ENCODE measurements at places on chromosomes 5 and 9.

GRCh38 chr5:10214041-10214440, 35.6 kb downstream of the ATPSCKMT start:
- no peak for DNase-seq

GRCh38 chr5:7375457-7375856, 20.5 kb upstream of the ADCY2 start:
- no peak for DNase-seq

GRCh38 chr9:30235068-30235467, 2149.4 kb upstream of the ACO1 start:
- DNase-seq: no peak

- DNase-seq: peak; percentile 89
Measured at GRCh38 chr5:124742983-124743601, 3.3 kb downstream of the ZNF608 start.

DNA sequence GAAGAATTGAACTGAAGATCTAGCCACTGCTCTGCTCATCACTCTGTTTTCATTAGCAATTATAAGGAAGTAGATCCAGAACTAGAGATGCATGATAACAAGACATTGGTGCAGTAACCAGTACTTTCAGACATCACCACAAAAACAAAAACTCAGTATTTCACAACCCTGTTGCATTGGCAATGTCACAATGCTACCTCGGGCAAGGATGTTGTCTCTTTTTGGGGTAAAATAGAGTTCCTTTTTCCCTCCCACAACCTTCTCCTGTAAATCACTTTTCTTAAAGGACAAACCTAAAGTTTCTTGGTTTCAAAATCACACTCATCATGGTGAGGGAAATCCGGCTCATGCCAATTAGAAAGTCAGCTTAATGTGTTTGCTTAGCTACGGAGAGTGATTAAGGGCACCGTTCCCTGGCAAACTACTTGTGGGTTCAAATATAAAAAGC, 420.1 kb upstream of the MEF2C start:
- no peak for DNase-seq

DNA sequence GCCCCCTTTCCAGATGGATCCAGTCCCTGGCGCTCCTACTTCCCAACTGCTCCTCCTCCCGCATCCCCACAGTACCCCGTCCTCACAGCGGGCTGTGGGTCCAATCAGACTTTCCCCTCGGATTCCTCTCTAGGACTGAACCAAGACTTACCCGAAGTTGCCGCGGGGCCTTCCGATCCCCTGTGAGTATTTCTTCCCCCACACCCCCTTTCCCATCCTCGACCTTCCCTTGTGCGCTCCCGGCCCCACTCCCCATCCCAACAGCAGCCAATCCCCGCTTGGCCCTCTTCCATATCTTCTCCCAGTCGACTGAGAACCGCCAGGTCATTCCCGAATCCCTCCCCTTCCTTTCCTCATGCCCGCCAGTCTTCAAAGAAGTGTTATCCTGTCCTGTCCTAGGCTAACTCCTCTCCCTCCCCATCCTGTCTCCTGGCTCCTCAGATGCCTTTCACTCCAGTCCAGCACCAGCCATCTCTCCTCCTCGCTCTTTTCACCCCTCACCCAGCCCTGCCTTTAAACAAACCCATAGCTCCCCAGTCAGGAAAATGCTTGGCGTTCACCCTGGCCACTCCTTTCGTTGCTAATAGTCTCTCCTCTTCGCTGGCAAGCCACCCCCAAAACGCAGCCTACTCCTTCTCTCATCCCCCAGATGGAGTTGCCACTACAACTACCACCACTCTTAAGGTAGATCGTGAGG, 646 bp downstream of the SWI5 start:
- DNase-seq: peak; percentile 58

DNA sequence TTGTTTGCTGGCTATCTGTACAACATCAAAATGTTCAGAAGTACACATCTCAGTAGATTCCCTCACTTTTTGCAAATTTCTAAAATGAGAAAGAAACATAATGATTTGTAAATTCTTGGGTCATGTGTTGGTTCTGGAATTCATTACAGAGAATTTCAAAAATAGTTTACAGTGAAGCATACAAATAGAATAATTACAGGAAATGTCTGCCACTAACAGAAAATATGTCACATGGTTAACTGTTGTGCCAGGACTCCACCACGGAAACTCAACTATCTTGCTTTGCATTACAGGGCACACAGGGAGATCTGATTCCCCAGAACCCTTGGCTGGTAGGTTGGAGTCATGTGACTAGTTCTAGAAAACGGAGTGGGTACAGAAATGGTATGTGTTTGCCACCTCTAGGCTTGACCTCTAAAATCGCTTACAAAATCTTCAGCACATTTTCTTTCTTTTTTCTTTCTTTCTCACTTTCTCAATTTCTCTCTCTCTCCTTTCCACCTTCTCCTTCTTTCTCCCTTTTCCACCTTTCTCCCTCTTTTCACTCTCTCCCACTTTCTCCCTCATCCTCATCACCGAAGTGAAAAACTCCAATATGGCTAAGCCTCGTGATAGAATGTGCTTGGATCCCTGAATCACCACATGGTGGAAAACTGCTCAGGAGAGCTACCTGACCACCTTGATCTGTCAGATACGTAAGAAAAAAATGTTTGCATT, 32.4 kb downstream of the RASEF start:
- DNase-seq: no peak

GRCh38 chr5:133870661-133871060, 97.8 kb downstream of the C5orf15 start:
- DNase-seq: peak; percentile 70

DNA sequence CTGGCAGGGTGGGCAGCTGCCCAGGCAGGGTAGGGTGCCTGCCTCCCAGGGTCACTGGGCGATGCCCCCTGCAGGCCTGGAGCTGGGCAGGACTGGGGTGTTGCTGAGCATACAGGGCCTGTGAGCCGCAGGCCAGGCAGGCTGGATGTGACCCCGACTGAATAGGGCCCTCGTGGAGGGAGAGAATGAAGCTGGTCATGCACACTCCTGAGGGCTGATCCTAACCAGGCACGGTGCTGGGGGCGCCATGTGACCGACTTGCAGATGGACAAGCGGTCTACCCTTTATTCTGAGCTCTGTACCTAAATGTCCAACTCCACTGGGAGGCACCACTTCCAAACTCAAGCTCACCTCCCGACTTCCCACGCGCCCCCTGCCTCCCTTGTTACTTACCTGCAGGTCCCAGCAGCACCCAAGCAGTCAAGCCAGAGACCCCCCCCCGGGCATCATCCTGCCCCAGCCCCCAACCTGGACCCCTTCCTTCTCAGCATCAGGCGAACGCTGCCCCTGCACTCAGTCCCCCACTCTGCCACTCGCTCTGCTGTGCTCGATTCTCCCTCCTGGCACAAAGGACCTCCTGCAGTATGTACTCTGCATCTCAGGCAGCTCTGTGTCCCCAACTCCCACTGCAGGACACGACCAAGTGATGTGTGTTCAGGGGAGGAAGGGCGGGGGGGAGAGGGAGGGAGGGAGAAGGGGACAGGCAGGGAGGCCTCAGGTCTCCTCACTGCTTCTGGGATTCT, 76.8 kb upstream of the PHYKPL start:
- no peak for DNase-seq

- DNase-seq: no peak
Measured at GRCh38 chr5:78058625-78059024, 235.9 kb downstream of the AP3B1 start.

DNA sequence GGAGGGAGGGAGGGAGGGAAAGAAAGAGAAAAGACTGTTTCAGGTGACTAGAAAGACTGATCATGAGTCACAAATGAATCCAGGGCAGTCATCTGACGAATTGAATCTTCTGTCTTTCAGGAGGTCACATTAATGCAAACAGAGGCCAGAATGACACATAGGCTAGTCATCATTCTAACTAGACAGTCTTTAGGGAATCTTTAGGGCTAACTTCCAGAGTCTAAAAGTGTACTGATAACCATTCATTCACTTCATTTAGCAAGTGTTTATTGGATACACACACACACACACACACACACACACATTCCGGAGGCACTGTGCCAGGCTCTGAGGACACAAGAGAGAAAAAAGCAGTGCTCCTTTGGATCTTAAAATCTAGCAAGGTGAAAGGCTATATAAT, 156.7 kb downstream of the EBF1 start:
- DNase-seq: peak; percentile 89

DNA sequence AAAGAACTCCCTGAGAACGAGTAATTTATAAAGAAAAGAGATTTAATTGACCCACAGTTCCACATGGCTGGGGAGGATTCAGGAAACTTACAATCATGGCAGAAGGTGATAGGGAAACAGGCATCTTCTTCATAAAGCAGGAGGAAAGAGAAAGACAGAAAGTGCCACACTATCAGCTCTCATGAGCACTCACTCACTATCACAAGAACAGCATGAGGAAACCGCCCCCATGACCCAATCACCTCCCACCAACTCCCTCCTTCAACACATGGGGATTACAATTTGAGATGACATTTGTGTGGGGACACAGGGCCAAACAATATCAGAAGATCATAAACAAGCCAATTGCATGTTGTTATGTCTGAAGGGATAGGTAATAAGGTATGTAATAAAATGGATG, 935.9 kb upstream of the COX7C start:
- no peak for DNase-seq

DNA sequence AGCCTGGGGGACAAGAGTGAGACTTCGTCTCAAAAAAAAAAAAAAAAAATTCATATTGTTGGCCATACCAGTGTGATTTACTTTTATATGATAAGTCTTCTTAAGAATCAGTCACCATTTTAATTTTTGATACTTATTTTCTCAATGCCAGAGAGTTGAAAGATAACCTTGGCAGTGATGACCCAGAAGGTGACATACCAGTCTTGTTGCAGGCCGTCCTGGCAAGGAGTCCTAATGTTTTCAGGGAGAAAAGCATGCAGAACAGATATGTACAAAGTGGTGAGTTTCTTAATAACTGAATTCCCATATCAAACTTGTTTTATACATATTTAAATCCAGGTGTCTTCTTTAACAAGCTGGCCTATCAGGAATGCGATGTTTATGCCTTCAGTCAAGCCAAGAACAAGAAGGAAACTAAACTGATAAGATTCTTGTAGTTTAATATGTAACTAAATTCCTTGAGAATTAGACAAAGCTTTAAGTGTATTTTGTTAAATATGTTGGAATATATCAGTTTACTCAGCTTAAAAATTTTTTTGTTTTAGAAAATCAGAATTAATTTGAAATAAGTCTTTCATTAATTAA, 81.5 kb downstream of the NIPBL start:
- no peak for DNase-seq

GRCh38 chr9:84123648-84124406, 143.2 kb downstream of the RMI1 start:
- DNase-seq: no peak

DNA sequence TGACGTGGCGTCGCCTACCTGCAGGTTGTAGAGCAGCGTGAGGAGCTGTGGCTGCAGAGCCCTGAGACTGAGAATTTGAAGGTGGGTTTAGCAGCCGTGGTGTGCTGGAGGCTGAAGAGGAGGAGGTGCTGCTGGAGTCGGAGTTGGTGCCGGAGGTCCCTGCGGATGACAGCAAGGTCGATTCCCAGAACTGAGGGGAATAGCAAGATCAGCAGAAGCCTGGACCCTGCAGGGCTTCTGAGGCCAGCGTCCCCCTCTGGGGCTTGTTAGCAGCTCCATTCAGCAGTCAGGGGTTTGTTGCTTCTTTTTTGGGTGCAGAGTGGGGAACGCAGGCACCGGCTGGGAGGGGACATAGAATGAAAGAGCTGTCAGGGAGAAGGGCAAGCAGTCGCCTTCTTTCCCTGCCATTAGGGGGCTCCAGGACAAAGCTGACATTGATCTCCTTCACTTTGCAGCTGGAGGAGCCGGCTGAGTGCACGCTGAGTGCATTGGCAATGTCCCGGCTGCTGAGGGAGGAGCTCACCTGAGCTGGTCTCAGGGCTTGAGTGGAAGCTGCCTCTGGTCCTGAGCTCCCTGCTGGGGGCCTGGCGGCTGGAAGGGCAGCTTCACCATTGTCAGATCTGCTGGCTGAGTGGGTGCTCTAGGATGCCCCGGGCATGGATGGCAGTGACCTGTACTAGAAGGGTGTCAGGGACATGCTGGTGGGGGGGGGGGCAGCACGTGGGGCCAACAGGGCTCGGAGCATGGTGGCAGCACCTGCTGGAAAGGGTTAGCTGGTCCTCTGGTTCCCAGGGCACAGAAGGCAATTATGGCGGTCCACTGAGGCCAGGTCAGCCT, 20.8 kb downstream of the OBP2B start:
- no peak for DNase-seq

GRCh38 chr5:77322406-77322805, 111.9 kb downstream of the PDE8B start:
- no peak for DNase-seq

DNA sequence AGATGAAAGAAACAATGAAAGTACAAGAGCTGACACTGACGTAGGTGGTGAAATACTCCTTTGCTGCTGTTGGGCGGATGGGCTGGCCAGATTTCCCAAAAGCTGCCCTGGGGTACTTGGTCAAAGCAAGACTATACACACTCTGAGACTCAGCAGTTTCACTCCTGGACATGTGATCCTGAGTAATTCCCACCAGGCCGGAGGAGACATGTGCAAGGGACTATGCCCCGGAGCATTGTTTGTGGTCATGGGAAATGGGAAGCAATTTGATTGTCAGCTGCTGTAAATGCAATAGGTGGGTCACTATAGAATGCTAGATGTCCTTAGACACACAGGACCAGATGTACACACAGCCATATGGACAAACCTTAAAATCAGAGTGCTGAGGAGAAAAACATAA, 116.1 kb downstream of the DCP2 start:
- no peak for DNase-seq

GRCh38 chr5:78624011-78624541, 24.5 kb downstream of the LHFPL2 start:
- no peak for DNase-seq

GRCh38 chr5:168807287-168807686, 228.1 kb upstream of the PANK3 start:
- DNase-seq: peak; percentile 50

- DNase-seq: no peak
Measured at GRCh38 chr5:131994090-131994489, 17.4 kb downstream of the ACSL6 start.

- DNase-seq: no peak
Measured at GRCh38 chr9:98182069-98182820, 10.2 kb downstream of the CORO2A start.

DNA sequence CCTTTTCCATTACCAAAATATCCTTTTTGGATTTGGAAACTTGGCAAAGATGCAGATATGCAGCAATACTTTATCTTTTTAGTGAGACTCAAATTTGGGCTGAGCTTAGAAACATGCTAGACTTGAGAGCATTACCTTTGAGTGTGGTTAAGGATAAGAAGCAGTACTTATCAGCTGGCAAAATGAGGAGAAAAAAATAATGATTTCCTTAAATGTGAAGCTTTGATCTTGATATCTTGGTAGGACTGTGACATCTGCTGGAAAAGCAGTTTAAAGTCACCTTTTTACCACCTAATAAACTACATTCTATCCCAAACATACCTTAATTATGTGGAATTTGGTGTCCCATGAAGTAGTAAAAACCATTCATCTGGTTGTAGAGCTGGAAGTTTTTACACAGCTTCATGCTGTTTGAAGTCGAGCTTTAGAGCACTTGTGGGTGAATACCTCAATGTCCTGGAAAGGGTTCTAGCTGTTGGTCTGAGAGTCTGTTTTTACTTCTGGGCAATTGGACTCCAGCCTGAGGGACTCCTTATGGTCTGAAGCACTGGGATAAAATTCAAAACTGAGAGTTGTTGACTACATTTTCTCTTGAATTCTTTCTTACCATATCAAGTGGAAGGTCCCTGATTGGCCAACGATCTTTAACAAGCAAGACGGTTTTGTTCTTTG, 53.4 kb downstream of the LRRC70 start:
- DNase-seq: no peak

Measured in foreskin fibroblast (primary cell).